Thoracic aorta (tissue), 2 donors: ENCODE measurements at places on chromosomes 6 and 20. TPM values are rescaled to one million over a fixed set of nuclear protein-coding genes. Genes with fewer than 3 reads are reported as not detected.

GRCh38 chr20:36439040-36439730 is 102.1 kb upstream of the MYL9 start:
- no peak overlapping the region for H3K27ac ChIP-seq
- no peak for DNase-seq
- no peaks in the 10 kb centered on the region for H3K27me3 ChIP-seq
- no peak overlapping the region for H3K4me3 ChIP-seq
- H3K4me1 ChIP-seq: peaks cover 9% of the 10 kb centered on the region

- no peaks in the 10 kb centered on the region for H3K4me1 ChIP-seq
- DNase-seq: no peak
- no peak overlapping the region for H3K27ac ChIP-seq
- no peak overlapping the region for H3K4me3 ChIP-seq
- H3K36me3 ChIP-seq: no peaks in the 10 kb centered on the region
Observed at GRCh38 chr20:43827940-43828562, 86.6 kb upstream of the TOX2 start.

GRCh38 chr6:52288216-52288615 is 3.7 kb upstream of the MCM3 start:
- no peak overlapping the region for H3K27ac ChIP-seq
- no peak overlapping the region for H3K4me3 ChIP-seq
- no peaks in the 10 kb centered on the region for H3K27me3 ChIP-seq

GRCh38 chr6:118122801-118123200 is 215.7 kb downstream of the SLC35F1 start:
- no peak for DNase-seq
- H3K27me3 ChIP-seq: no peaks in the 10 kb centered on the region
- no peaks in the 10 kb centered on the region for H3K4me1 ChIP-seq
- no peak overlapping the region for H3K4me3 ChIP-seq
- no peak overlapping the region for H3K27ac ChIP-seq
- H3K36me3 ChIP-seq: no peaks in the 10 kb centered on the region

DNA sequence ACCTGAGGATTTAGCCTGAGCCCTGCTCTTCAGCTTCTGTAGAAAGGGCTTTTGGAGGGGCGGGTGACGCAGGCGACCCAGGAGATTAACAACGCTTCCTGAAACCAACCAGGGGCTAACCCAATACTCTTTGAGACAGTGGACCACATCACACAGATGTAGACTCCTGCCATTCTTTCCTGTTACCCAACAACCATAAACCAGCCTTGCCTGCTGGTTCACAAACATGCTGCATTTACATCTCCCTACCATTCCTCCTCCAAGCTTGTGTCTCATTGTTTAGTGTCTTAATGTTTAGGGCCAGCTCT is 28.3 kb downstream of the PPP1R16B start:
- H3K4me1 ChIP-seq: no peaks in the 10 kb centered on the region
- no peak overlapping the region for H3K4me3 ChIP-seq
- no peaks in the 10 kb centered on the region for H3K36me3 ChIP-seq
- no peak for DNase-seq

GRCh38 chr6:114718716-114719270 is 376.0 kb upstream of the HS3ST5 start:
- no peaks in the 10 kb centered on the region for H3K36me3 ChIP-seq
- no peaks in the 10 kb centered on the region for H3K27me3 ChIP-seq
- H3K4me3 ChIP-seq: no peak overlapping the region
- no peak for DNase-seq
- H3K27ac ChIP-seq: no peak overlapping the region

DNA sequence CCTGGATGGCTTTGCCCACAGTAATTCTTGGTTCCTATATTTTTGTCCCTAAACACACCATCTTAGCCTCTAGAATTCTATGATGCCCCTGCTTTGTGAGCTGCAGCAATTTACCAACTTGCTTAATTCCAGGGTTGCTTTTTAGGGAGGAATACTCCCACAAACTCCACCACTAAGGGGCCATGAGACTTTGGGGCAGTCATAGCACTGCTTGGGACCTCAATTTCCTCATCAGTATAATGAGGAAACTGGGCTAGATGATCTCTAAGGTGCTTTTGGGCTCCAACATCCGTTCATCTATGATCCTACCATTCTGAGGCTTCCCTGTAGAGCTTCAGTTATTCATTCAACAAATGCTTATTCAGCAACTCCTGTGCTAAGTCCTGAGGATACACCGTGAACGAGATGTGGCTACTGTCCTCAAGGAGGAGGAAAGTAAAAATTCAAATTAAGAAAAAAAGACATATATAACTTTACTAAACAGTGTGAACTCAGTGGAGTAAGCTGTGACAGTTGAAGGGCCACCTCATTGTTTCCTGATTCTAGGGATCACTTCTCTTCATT is 75.3 kb downstream of the PRDM1 start:
- no peaks in the 10 kb centered on the region for H3K27me3 ChIP-seq
- no peak for DNase-seq
- H3K4me1 ChIP-seq: peaks cover 4% of the 10 kb centered on the region
- H3K36me3 ChIP-seq: no peaks in the 10 kb centered on the region
- no peak overlapping the region for H3K4me3 ChIP-seq

DNA sequence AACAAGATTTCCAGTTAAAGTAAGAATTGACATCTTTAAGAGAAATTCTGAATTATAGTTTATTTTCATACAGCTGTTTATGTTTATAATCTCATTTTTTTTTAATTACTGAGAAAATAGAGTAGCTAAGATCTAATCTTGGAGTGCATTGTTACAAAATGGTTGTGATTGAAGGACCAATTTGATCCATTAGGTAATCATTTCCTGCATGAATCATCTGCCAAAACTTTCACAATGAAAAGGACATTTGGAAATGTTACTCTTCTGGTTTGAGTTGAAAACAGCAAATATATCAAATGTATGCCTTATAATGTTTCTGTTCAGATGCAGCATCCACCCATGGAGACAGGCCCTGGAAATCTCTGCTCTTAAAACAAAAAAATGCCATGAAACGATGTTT is 19.0 kb downstream of the TUBB2A start:
- no peaks in the 10 kb centered on the region for H3K27me3 ChIP-seq
- H3K4me1 ChIP-seq: no peaks in the 10 kb centered on the region
- peaks cover 4% of the 10 kb centered on the region for H3K36me3 ChIP-seq
- H3K27ac ChIP-seq: no peak overlapping the region
- no peak for DNase-seq

DNA sequence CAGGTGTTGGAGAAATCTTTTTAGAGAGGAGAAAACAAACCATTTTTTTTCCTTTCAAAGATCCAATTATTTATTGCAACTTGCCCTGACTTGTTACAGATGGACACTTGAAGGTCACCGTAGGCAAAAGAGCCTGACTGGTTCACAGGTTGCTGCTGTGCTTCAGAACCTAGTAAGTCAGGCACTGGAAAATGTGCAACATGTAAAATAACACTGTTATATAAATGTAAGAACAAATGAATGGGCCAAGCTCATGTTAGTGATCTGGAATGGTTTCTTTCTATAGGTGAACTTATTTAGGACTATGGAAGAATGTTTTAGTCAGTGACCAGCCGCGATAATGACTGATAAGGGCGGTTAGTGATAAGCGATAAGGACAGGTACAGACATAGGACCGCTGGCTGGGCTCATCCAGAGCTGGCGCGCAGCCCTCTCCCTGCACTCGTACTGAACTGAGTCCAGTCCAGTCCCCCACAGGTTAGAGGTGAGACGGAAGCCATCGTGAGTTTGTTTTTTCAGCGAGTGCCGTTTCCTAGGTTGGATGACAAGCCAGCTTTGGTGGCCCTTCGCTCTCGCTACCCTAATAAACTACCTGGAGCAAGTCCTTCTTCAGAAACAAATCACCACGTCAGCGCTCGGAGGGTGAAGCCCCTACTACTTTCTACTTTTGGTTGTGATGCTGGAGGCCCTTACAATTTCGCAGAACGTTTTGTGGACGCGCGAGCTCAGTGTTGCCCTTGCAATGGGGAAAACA is 94.4 kb upstream of the PRDM1 start:
- H3K27me3 ChIP-seq: peaks cover 21% of the 10 kb centered on the region
- peaks cover 15% of the 10 kb centered on the region for H3K4me1 ChIP-seq
- no peaks in the 10 kb centered on the region for H3K36me3 ChIP-seq
- no peak for DNase-seq
- H3K27ac ChIP-seq: no peak overlapping the region

DNA sequence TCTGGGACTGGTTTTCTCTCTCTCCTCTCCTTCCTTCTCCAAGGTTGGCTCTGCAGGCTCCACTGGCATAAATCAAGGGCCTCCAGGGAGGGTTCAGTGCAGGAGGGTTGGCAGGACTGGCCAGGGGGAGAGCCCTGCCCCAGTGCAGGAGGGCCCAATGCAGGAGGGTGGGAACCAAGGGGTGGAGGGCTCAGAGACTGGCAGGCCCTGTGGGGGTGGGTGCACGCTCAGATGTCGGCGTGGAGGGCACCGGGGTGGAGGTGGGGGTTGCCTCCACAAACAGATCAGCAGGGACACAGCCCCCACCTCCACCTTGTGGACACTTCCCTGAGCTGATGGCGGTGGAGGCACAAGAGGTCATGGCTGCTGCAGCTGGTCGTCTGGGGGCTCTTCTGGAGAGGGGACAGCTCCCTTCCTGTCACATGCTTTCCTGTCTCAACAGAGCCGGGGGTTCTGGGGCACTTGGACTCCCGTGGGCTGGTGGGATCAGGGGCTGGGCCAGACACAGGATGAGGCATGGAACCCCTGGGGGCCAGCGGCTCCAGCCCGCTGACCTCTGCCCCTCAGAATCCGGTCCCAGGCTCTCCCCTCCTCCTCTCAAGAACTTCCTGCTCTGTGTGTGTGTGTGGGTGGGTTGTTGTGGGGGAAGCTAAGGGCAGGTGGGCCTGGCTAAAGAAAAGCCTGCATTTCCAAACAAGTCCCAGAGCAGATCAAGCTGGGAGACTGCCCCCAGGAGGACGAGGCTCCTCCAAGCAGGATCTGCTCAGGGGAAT is 2.7 kb upstream of the ABHD16B start:
- peaks cover 25% of the 10 kb centered on the region for H3K4me1 ChIP-seq
- no peak overlapping the region for H3K27ac ChIP-seq
- DNase-seq: no peak
- no peak overlapping the region for H3K4me3 ChIP-seq
- H3K36me3 ChIP-seq: no peaks in the 10 kb centered on the region

DNA sequence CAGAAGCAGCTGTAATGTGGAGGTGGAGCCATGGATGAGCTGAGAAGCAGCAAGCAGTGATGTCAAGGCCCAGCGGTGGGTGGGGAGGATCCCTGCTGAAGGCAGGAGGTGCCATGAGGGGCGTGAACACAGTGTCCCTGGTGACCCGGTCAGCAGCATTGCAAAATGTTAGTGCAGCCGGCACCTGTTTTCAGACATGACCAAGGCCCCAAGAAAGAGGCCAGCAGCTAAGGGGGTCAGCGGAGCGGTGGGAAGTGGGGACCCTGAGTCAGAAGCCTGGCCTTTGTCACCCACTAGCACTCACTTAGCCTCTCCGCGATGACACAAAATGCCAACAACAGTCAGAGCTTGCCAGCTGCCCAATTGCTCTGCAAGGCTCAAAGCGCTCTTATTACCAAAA is 51.9 kb downstream of the TMEM242 start:
- no peaks in the 10 kb centered on the region for H3K27me3 ChIP-seq
- no peak for DNase-seq
- H3K27ac ChIP-seq: peak overlapping the region; percentile 91
- peaks cover 21% of the 10 kb centered on the region for H3K4me1 ChIP-seq

DNA sequence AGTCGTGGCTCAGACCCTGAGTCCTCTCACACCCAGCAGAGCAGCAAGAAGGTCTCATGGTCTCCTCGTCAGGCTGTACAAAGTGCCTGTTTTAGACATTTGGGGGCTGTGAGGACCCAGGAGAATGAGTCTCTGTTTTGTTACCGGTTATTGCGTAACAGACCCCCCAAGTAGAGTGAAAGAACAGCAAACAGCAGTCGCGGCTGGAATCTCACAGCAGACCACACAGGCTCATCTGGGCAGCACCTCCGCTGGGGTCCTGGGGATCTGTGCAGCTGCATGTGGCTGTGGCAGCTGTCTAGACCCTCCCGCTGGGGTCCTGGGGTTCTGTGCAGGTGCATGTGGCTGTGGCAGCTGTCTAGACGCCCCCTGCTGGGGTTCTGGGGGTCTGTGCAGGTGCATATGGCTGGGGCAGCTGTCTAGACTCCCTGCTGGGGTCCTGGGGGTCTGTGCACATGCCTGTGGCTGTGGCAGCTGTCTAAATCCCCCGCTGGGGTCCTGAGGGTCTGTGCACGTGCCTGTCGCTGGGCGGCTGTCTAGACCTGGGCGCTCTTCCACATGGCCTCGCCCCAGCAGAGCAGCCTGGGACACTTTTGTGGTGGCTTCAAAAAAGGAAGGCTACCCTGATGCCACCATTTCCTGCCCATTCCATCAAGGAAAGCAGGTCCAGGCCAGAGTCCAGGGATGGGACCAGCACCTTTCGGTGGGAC is 24.7 kb downstream of the ENTPD6 start:
- H3K27me3 ChIP-seq: no peaks in the 10 kb centered on the region
- H3K36me3 ChIP-seq: peaks cover 18% of the 10 kb centered on the region
- no peak overlapping the region for H3K27ac ChIP-seq
- no peak overlapping the region for H3K4me3 ChIP-seq

DNA sequence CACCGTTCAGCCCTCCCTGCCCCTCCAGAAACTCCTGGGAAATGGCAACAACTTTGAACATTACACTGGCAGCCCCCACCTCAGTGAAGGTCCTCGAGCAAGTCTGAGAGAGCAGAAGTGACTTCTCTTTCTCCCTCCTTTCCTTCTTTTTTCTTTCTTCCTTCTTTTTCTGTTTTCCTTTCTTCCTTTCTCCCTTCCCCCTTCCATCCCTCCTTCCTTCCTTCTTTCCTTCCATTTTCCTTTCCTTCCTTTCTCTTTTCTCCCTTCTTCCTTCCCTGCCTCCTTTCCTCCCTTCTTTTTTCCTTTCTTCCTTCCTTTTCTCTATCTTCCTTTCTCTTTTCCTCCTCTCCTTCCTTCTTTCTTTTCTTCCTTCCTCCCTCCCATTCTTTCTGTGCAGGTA is 162.7 kb downstream of the UNC5CL start:
- no peak for DNase-seq
- H3K36me3 ChIP-seq: no peaks in the 10 kb centered on the region
- no peaks in the 10 kb centered on the region for H3K4me1 ChIP-seq
- H3K27me3 ChIP-seq: no peaks in the 10 kb centered on the region
- H3K27ac ChIP-seq: no peak overlapping the region

DNA sequence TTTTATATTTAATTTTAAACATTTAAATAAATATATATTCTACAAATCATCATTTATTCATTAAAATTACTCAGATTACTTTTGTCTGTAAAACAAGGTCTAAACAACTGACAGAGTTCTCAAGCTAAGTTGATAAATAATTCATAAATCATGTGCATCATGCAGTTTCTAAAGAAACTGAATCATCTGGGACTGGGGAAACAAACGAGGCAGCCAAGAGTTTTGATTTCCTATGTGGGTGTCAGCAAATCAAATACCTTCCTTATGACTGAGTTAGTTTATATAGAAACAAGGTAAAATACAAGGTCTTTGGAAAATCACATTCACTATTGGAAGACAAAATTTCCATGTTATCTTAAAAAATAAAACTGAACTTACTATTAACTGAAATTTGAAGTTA is 149.9 kb upstream of the BEND6 start:
- H3K27ac ChIP-seq: no peak overlapping the region
- H3K4me3 ChIP-seq: no peak overlapping the region
- no peak for DNase-seq
- peaks cover 25% of the 10 kb centered on the region for H3K4me1 ChIP-seq
- H3K27me3 ChIP-seq: no peaks in the 10 kb centered on the region

The OOEP gene
- not detected for total RNA-seq

The LTB gene
- total RNA-seq: not detected

The HRH3 gene
- total RNA-seq: not detected

The SPATS1 gene
- total RNA-seq: not detected
